ENCODE measurements at places on chromosomes 1 and 21.

DNA sequence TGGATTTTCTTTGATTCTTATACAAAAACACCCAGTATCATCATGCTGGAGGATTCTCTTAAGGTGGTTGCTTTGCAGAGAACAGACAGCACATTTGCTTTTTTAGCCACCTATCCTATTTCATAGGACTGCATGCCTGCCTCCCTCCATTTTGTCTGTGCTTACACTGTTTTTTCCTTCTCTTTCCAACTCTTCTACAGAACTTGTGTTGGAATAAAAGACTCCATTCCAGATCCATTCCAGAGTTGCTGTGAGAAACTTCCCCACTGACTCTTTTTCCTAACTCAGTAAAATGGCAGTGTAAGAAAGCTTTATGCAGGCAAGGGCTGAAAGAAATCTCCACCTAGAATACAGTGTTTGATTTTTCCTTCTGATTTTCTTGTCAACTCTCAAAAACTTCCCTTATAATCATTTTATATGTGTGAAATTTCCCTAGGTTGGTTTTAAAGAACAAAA is 5.2 kb upstream of the ARID1A start:
- DNase-seq, result no peak

DNA sequence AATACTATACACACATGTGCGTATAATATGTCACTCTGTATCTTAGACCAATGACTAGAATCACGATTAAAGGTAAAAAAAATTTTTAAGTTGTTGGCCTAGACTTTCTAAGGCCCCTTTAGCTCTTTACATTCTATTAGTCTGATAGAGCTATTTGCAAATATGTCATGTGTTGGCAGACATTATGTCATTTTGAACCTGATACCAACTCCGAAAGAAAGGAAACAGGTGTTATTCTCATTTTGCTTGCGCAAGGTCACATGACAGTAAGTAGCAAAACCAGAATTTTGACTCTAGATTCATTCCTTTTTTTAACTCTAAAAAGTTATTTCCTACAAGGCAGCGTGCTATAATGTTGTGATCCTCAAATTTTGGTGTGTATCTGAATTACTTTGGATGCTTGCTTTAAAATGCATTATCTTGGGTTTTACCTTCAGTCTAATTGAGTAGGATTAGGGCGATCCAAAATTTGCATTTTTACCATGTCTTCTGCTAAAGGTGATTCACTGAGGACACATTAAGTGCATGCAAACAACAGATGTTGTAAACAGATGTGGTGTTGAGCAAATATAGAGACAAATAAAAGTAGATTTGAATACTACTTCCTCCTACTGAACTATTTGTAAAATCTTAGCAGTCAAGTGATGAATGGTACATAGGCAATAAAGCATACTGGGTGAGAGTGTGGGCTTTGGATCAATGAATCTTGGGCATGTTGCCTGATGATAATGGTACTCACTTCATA is 63.5 kb upstream of the KIAA1614 start:
- DNase-seq, result no peak

DNA sequence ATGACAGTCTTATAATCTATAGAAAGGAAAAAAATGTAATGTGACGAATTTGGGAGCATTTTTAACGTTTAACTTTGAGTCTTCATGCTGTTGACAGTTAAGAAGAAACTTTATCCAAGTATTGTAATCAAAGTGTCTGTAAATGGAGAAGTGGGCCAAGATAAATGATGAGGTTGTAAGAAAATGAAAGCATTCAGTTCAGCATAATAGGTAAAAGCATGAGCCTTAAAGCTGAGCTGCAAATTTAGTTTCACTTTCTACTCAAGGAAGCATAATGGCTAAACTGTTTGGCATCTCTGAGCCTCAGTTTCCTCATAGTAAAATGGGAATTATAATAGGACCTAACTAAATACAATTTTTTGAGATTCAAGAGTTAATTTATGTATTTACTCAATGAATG is 1554.8 kb downstream of the KCNT2 start:
- no peak for DNase-seq

DNA sequence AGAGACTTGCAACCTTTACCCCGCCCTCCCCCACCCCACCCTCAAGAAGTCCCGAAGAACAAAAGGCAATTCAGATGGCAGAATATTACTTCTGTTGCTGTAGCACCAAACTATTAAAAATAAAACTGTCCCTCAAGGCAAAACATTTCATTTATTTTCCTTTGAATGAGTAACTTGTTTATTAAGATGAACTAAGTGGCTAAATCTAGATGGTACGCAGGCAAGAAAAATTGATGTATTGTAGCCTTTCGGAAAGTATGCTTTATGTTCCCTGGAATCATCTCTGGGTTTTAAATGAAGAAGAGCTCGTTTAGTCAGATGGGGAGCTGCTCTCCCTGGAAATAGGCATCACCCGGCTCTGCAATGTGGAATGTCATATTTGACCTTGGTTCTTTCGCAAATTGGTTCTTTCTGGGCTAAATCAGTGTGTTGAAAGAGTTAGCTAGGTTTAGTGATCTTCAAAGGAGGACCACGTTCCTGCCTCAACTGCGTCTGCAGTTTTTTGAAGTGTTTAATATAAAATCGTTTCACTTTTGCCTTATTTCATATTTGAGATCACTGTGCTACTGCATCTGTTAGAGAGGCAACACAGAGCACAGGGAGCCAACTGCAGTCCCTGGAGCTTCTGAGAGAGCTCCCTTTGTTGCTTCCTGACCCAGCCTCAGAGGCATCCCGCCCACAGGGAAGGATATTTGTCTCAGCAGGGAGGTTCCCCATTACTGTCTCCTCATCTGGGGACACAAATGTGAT is 61.8 kb downstream of the KIF26B start:
- no peak for DNase-seq

GRCh38 chr1:208615371-208615770 is 371.2 kb upstream of the PLXNA2 start:
- no peak for DNase-seq

- no peak for DNase-seq
Observed at GRCh38 chr1:33087677-33088076, 6.7 kb downstream of the AZIN2 start.

GRCh38 chr1:76697361-76697760 is 169.9 kb upstream of the ST6GALNAC5 start:
- no peak for DNase-seq

- no peak for DNase-seq
Observed at GRCh38 chr1:207748737-207749528, 2.9 kb upstream of the CD46 start.

Data from stimulated activated CD4-positive, alpha-beta T cell treated with anti-CD3 and anti-CD28 coated beads, TNF-alpha, amount 100 ng/mL, for 4 hours (primary cell).